ENCODE measurements at places on chromosomes 2 and 18.

DNA sequence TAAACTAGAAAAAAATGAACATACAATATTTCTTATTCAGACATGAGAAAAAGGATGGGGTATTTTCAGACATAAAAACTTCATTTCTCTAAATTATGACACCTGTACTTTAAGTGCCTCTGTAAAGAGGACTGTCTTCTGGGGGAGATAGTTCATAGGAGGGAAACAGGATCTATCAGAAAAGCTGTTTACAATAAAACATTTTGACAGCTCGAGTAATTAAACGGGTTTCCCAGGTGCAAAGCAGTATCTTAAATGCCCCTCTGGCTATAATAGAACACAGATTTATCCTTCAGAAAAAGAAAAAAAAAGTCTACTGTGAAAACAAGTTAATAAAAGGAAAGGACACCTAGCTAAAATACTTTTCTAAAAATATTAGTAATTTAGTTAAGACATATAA lies 311.4 kb upstream of the UBE2E3 start:
- DNase-seq, result no peak

- DNase-seq, result no peak
Observed at GRCh38 chr2:120955427-120955826, 219.8 kb downstream of the GLI2 start.

- DNase-seq, result no peak
Observed at GRCh38 chr18:21257386-21257785, 15.4 kb downstream of the GREB1L start.

DNA sequence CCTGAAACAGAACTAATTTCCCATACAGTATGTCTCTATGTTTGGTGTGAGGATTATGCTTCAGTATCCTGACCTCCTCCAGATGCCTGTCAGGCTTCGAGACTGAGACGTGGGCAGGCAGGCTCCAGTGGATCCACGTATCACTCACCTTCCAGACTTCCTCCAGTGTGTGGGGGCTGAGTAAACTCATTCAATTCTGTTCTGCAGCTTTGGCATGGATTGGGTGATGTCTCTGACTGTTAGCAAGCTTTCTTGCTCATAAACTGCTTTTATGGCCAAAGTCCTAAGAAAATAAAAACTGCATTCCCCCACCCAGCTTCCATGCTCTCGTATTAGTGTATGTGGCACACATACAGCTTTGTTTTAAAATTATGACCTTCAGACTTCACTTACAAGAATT lies 53.6 kb downstream of the CCDC93 start:
- no peak for DNase-seq

GRCh38 chr2:164545484-164545883 lies 75.8 kb downstream of the GRB14 start:
- DNase-seq, result no peak

DNA sequence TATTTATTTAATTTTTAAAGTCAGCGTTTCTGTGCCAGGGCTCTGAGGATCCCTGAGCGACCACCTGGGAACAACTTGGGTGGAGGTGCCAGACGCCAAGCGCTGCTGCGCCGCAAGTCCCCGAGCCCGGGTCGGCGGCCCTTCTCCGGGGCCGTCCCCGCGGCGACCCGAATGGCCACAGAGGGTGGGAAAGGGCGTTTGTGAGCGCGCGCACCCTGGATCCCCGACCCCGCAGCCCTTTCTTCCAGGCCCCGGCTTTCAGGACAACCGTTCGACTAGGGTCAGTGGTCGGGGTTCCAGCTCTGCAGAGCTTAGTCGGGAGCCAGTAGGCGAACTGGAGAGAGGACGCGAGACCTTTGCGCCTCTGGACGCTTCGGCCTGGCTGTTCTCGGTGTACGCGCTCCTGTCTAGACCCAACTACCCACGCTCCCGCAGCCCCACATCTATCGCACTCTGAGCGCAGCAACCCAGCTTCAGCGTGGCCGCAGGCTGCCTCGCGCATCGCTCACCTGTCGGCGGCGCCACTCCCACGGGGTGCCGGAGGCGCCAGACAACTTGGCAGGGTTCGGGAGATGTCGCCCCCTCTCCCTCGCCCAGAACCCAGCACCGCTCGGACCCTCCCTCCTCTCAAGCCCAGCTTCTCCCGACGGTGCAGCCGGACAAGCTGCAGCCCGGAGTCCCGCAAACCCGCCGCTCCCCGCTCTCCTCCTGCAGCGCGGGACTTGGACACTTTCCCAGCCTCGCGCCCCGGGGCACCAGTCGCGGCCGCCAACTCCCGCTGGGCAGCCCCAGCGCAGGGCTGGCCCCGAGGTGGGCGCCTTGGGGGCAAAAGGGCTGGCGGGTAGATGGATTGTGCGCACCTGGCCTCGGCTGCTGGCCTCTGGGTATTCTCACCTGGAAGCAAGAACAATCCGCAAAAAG lies 758 bp downstream of the LYPD1 start:
- peak; percentile 24 for DNase-seq

- no peak for DNase-seq
Observed at GRCh38 chr2:157625296-157625695, 3.4 kb downstream of the ACVR1C start.

GRCh38 chr2:220335591-220335915 lies 708.1 kb downstream of the SLC4A3 start:
- DNase-seq, result no peak

- no peak for DNase-seq
Observed at GRCh38 chr2:98534761-98535160, 73.6 kb downstream of the COA5 start.

- no peak for DNase-seq
Observed at GRCh38 chr2:1016500-1016899, 65.9 kb downstream of the SNTG2 start.

- DNase-seq, result no peak
Observed at GRCh38 chr2:19886261-19886660, 15.5 kb downstream of the TTC32 start.

GRCh38 chr18:76252880-76253279 lies 242.2 kb downstream of the ZNF516 start:
- DNase-seq, result no peak

DNA sequence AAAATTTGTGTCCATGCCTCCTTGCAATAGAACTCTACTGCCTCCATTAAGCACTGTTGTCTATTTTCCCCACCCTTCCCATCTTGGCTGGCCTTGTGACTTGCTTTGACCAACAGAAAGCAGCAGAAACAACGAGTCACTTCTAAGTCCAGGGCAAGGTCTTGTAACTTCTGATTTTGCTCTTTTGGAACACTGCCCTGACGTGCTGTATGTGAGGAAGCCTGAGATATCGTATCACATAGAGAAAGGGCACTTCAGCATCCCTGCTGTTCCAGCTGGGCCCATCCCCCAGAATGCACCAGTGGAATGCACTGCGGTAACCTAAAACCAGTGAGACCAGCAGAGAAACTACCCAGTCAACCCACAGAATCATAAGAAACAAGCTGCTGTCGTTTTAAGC lies 28.1 kb downstream of the NCKAP1 start:
- DNase-seq, result peak; percentile 47

DNA sequence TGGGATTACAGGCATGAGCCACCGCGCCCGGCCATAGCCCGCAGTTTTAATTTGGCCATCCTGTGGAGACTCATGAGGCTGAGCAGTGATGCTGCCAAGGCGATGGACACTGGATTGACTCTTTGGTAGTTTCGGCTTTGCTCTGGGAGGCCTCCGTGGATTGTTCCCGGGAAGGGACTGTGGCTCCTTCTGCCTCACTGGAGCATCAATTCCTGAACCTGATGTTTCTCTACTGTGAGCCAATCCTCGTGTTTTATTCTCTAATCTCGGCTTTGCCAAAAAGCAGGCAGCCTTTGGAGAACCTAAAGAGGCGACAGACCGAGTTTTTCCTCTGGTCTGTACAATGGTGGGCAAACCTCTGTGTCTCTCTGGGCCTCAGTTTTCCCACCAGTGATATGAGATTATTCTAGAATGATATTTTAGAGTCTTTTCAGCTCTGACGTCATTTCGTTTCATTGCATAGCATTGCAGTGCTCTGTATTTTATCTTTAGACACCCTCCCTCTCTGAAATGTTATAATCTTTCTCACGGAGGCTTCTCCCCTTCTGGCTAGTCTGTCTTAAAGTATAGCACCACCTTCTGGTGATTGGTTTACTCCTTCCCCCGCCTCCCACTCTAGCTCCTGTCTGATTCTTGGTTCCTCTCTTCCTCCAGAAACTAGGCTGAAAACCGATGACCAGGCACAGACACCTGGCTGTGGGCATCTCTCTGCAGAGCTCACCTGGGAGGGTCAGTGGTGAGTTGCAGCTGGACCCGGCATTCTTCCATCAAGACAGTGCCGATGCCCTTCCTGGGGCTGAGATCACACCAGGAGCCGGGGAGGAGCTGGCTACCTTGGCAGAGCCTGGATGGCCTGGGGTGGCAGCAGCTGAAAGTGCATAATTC lies 341.3 kb downstream of the MYCN start:
- peak; percentile 58 for DNase-seq
